ENCODE measurements at places on chromosomes 5 and 9. TPM values are rescaled to one million over a fixed set of nuclear protein-coding genes. Genes with fewer than 3 reads are reported as not detected.
A peak's percentile ranks its signal among the peaks of the same experiment; 100 is the strongest.

The TLX3 gene
- total RNA-seq, result not detected

The CTXN3 gene
- not detected for total RNA-seq

The CREB3 gene
- total RNA-seq, result 103 TPM

The PCDHA6 gene
- total RNA-seq, result 0.69 TPM

The TMEM174 gene
- total RNA-seq, result not detected

GRCh38 chr5:160399402-160400353, at the start of gene FAM200C:
FAM200C (minus strand) TSS chr5:160400054; CDS start chr5:160395490, 4,564 bp downstream.
- DNase-seq, result peak; percentile 94

DNA sequence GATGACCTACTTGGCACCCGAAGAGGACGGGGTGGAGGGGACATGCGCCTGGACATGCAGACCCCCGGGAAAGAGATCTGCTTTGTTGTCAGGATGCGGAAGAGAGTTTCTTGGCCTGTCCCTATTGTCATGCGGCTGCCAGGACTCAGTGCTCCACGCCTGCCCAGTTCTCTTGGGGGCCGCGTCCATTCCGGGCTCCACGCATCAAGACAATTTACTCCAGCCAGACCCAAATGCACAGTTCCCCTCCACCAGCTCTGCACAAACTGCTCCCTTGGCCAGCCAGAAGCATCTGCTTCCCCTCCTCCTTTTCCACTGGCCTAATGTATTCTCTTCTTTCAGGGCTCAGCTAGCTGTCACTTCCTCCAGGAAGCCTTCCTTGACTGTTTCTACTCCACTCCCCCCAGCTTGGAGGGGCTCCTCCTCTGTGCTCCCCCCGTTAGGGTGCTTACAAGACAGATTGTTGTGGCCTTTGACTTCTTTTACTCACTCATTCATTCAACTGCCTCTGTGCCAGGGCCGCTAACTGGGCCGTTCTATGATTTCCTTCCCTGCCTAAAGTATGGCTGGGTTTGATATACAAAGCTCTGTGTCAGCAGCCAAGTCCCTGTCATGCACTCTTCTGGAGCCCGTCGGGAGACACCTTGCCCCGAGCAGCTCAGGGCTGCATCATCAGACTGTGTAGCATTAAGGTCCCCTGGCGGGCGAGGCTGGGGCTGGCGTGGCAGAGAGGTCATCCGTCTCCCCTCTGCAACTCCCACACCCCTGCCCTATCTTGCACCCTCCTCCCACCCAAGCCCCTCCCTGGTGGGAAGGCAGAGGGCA, 6.6 kb downstream of the FIBCD1 start:
- peak; percentile 14 for DNase-seq

DNA sequence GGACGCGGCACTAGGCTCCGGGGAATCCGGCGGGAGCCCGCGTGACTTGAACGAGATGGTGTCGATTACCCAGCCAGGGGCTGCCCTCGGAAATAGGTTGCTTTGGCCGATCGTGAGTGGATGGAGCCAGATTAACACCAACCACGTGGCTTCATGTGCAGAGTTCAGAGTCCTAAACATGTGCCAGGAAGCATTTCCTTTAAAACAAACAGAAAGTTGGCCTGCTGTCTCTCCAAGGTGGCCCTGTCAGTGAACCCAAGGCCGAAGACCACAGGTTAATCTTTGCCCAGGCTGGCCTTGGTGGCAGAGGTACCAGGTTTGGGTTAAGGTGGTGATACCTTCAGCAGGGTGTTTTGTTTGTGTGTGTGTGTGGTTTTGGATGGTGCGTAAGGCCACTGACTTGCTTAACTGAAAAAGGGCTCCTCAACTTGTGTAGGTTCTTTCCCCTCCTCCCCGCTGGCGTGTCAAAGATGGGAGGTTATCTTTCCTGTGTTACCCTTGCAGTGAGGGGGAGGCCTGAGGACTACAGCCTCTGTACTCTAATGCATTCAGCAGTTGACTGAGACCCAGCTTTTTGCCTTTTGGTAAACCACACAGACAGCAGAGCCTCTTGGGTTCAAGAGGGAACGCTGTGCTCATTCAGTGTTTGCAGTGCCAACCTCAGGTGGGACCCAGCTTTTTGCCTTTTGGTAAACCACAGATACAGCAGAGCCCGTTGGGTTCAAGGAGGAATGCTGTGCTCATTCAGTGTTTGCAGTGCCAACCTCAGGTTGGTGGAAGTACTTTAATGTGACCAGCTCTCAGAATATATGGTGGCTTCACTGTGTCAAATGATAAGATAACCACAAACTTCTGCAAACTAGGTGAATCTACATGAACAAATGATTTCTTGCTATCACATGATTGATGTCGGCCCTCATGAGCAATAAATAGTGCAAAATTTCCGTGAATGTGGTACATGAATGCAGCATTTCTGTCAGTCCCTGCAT, 1.4 kb downstream of the IQGAP2 start:
- DNase-seq, result no peak

DNA sequence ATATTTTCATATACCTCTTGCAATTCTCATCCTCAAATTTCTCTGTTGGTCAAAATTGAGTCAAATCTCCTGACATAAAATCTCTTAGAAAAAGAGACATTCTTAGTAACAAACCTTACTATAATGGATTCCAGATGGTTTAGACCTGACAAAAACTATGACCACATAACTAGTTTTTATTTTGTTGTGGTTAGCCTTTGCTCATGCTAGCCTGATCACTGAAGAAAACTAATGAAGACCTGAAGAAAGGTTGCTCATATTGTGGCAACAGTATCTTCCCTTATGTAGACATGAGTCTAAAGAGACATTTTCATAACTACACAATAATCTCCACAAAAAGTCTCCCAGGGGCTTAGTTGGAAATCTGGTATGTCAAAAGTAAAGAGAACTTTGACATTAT, 274.1 kb upstream of the TMEM161B start:
- DNase-seq, result no peak

DNA sequence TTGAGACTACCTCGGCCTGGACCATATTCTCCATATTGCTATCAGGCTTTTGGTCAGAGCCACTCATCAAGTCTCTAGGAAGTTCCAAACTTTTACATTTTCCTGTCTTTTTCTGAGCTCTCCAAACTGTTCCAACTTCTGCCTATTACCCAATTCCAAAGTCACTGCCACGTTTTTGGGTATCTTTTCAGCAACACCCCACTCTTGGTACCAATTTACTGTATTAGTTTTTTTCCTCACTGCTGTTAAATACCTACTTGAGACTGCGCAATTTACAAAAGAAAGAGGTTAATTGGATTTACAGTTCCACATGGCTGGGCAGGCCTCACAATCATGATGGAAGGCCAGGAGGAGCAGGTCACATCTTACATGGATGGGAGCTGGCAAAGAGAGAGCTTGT, 507.8 kb upstream of the ZNF608 start:
- no peak for DNase-seq

DNA sequence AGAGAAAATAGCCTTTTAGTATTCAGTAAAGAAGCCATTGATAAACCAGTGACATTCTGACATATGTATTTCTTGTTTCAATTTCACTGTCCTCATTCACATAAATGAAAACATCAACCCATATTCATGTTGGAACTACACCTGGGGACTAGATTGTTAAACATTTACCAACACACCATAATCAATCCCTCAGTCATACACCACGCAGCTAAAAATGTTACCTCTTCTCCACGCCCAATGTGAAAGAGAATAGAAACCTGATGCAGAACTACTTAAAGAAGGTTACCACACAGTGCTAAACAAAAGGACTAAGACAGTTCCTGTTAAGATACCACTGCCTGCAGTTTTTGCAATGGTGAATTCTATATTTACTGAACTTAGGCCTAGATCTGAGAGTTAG, 518.9 kb downstream of the PRELID2 start:
- DNase-seq, result no peak

GRCh38 chr5:29758986-29759421, 1434.5 kb upstream of the CDH6 start:
- peak; percentile 9 for DNase-seq

DNA sequence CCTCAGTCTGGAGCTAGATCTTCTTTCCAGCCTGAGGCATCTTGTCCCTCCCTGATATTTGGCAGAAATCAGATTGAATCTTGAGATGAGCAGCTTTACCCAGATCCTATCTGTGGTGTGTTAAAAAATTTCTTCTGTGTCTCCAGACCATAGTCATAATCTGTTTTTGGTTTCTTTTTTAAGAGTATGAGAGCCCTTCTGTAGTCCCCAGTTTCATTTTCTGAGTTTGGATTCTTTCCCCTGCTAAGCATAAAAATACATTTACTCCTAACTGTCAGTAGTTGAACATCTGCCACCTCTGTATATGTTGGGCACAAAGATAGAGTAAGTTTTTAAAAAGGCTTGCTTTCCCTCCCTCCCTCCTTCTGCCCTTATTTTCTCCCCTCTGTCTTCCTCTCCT, 137.7 kb downstream of the CNTLN start:
- no peak for DNase-seq

- DNase-seq, result peak; percentile 39
Observed at GRCh38 chr9:19689328-19690101, 99.3 kb downstream of the SLC24A2 start.

GRCh38 chr9:128742401-128742800, 18.5 kb upstream of the ZDHHC12 start:
- no peak for DNase-seq

DNA sequence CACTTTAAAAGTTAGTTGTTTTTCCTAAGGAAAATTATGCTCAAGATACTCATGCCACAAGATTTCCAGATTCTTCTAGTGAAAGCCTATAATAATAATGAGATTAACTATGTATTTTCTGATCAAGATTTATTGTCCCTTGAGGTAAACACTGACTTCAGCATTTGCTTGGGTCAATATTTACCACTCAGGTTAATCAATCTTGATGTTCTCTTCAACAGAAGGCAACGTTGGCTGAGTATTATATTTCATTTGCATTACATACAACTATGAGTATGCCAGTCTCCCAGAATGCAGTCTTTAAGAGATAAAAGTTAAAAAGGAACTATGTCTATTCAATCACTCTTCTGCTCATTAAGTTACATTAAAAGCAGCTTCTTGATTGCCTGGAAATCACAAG, 115.6 kb downstream of the GPR21 start:
- no peak for DNase-seq

Data from A172 (cell line).